Astrocyte of the spinal cord (primary cell): ENCODE measurements at places on chromosomes 7 and 10.

DNA sequence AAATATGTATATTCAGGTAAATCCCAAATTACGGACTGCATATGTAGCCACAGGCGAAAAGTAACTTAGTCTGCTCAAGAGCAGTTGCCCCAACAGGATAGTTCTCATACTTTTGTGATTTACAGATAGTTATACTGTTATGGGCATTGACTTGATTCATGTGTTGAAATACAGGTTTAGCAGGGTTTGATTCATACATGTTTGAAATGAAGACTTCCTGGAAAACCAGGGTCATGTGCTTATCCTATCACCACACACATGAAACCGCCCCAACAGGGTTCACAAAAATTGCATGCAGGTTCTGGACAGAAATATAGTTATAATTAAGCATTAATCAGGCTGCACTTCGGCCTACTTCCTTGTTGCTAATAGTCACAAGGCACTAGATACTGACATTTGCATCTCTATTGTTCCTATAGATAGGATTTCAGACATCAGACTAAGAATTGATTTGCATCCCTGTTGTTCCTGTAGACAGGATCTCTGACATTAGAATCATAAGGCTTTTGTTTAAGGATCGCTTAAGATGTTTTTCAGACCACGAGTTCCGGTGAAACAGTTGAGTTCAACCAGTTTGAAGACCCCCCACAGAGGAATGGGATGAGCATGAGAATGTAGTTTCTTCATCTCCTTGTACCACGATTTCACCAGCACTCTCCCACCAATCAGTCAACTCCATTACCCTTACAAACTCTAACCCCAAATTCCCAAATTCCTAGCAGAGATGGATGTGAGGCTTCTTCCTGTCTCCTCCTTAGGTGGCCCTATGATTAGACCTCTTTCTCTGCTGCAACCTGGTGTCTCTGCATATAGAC, 2.0 kb upstream of the ZNF398 start:
- no peak for DNase-seq

DNA sequence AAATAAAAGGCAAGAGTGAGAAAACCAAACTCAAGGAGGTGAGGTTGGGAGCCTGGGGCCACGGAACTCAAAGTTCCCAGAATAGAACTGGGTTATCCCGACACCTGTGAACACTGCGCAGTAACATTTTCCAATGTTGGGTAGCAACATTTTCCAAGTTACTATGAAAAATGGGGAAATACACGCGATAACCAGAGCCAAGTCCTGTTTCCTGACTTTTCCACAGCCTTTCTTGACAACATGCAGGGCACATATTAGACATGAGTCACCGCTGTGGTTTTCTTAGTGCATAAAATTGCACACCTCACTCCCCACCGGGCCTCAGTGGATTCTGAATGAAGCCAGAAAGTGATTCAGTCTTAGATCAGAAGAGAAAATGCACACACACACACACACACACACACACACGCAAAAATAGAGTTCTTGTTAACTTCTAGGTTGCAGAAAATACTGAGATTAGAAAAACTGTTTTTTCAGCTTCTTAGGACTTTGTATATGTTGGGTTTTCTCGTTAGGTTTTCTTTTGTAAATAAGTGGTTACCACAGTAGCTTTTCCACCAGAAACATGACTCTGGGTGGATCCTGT, 70.0 kb downstream of the CAMK1D start:
- peak; percentile 99 for DNase-seq

GRCh38 chr7:151448261-151449252, 8.6 kb upstream of the CRYGN start:
- DNase-seq: peak; percentile 66

DNA sequence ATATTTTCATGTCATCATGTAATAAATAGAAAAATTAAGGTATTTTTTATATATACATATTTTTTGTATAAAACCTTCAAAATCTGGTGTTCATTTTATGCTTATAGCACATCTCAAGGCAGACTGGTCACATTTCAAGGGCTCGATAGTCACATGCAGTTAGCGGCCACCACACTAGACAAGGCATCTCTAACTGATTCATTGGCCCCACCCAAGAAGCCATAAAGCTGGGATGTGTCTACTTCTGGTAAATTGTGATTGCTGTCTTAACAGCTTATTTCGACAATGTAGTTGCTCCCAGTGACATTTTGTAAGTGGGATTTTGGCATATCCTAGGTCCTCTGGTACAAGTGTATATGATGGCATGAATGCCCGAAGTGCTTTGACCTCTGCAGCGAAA, 168.7 kb downstream of the FRMD4A start:
- no peak for DNase-seq

- DNase-seq: no peak
Observed at GRCh38 chr7:73682745-73683055, 553 bp downstream of the DNAJC30 start.
